HTR-8/SVneo (cell line): ENCODE measurements at places on chromosomes 4 and X.
A peak's percentile ranks its signal among the peaks of the same experiment; 100 is the strongest.

GRCh38 chrX:68440442-68440841, 7.1 kb upstream of the OPHN1 start:
- DNase-seq, result no peak

DNA sequence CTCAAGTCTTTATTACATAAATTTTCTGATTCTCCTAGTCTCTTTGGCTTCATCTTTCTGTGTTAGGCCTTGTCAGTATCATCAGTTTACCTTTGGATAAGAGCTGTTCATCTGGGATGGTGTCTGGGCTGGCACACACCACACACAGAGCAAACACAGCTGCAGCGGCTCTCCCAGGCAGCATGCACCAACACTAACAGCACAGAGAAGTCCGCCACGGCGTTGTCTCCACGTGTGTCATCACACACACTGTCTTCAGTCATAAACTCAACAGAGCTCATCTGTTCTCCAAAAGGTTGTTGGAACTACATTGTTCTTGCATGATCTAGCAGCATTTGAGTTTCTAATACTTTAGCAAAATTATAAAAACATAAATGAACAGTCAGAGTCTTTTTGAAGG, 851.9 kb upstream of the FRG1 start:
- DNase-seq, result no peak

GRCh38 chr4:13399257-13399656, 84.9 kb downstream of the RAB28 start:
- no peak for DNase-seq

- no peak for DNase-seq
Measured at GRCh38 chrX:153649178-153649914, 2.3 kb downstream of the DUSP9 start.

DNA sequence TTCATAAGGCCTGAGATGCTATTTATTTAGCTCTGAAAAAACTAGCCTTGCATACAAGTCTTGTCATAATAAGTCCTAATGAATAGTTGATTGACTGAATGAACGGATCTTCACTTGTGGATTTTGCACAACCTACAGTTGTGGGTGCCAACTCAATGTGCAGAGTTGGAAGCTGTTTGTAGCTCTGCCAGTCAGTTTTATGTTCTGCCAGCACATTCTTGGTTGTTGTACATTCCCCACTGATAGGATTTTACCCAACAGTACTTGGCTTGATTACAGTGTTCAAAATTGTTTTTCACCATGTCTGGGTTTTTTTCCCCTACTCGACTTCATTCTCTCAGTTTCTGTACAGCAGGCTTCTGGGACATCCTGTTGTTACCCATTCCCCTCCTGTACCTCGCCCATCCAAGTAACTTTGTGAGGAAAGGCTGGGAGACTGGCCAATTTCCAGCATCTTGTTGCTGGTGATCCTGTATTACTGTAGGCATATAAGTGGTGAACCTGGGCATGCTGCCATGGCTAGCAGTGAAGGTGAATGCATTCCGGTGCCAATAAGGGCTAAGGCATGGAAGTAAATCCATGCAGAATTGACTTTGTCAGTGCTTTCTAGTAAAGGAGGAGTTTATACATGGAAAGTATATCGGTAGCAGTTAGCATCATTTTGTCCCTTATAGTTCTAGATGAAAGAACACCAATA, 22.8 kb downstream of the IL1RAPL1 start:
- DNase-seq, result no peak

- DNase-seq, result no peak
Measured at GRCh38 chr4:11623726-11624037, 195.0 kb upstream of the HS3ST1 start.

GRCh38 chr4:73705721-73706120, 34.6 kb upstream of the CXCL8 start:
- no peak for DNase-seq

- no peak for DNase-seq
Measured at GRCh38 chr4:138647433-138647832, 368.1 kb upstream of the NOCT start.

- DNase-seq, result no peak
Measured at GRCh38 chr4:76384052-76384451, 36.9 kb downstream of the CCDC158 start.

GRCh38 chr4:24677909-24678308, 93.6 kb upstream of the DHX15 start:
- no peak for DNase-seq

DNA sequence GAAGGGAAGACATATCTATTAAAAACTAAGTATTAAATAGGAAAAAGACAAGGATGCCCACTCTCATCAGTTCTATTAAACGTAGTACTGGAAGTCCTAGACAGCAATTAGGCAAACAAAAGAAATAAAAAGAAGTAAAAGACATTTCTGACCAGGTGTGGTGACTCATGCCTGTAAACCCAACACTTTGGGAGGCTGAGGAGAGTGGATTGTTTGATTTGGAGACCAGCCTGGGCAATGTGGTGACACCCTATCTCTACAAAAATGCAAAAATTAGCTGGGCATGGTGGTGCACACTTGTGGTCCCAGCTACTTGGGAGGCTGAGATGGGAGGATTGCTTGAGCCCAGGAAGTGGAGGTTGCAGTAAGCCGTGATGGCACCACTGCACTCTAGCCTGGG, 1071.8 kb downstream of the FAT4 start:
- DNase-seq, result no peak

DNA sequence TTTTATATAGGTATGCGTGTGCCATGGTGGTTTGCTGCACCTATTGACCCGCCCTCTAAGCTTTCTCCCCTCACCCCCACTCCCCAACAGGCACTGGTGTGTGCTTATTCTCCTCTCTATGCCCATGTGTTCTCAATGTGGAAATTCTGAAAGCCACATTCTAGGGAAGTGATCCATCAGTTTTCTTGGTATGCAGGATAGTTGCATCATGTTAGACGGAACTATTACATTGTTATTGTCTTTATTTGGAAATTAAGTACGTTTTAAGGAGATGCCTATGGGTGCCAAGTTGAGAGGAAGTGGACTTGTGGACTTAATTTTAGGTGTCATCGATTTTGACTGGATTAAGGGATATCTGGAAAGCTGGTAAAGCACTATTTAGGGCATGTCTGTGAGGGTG, 204.6 kb downstream of the RBM46 start:
- DNase-seq, result no peak

DNA sequence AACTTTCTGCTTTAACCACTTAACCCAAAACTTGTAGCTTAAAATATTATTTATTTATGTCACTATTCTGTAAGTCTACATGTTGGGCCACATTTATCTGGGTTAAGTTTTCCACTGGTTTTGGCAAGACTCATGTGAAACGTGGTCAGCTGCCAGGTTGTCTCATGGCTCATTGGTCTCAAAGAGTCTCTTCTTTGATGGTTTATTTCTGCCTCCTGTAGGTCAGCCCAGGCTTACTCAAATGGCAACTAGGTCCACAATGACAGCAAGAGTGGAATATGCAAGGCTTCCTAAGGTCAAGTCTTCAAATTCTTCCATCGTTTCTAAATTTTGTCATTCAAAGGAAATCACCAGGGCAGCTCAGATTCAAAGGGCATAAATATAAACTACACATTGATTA, 828.7 kb downstream of the PCDH7 start:
- no peak for DNase-seq

DNA sequence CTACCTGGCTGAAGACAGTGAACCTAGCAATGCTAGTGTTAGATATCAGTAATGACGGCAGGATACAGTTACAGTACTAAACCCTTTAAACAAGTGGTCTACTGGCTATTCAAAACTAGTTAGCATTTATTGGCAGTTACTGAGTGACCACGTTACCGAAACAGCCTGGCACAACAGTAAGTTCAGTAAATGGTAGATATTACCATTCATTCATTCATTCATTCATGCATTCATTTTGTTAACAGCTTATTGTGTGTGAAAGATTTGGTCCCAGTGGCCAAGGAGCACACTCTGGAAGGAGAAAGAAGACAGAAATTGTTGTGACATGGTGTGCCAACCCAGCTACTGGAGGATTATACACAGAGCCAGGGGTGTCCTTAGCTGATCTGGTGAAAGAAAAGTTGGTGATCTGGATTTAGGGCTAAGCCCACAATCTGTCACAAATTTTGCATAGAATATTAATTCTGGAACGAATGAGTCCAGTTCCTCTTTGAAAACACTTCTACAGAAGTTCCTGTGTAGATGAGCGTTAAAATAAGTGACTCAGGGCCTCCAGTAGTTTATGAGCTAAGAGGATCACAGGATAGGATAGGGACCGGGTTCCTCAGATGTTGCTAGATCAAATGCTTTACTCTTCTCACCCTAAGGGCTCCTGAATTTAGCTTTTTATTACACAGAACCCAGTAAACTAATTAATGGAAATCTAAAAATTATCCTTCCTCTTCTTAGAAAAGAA, 179.1 kb downstream of the CBR4 start:
- DNase-seq, result peak; percentile 39
